Left ventricle myocardium superior (tissue), 1 donor: ENCODE measurements at places on chromosomes 7 and 10.
A peak's percentile ranks its signal among the peaks of the same experiment; 100 is the strongest.

- peak; percentile 39 for DNase-seq
These were observed 51.6 kb downstream of the PRLHR start for GRCh38 chr10:118543714-118544400.

- DNase-seq: no peak
These were observed 163.1 kb downstream of the LYZL1 start for GRCh38 chr10:29451946-29452345.

GRCh38 chr10:13302821-13303555, 3.1 kb upstream of the PHYH start:
- no peak for DNase-seq

- DNase-seq: no peak
These were observed 108.1 kb downstream of the GLRX3 start for GRCh38 chr10:130244031-130244927.

GRCh38 chr10:133134411-133135115, 25.5 kb upstream of the KNDC1 start:
- DNase-seq: peak; percentile 23

DNA sequence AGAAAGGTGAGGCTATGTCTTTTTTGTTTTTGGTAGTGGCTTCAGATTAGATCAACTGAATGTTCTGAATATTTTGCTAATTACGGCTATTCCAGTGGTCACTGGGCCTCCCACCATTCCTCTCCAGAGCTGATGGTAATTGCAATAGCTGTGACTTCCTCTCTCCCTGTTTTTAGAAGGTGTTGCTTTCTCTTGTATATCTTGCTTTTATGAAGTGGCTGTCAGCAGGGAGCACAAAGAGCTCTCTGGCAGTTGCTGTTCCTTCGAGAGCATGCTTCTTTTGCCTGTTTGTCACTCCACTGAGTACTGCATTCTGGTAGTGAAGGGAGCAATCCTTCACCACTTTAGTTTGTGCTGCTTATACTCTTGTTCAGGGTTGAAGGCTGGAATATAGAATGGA, 133.3 kb downstream of the EXOC4 start:
- no peak for DNase-seq

- DNase-seq: no peak
These were observed 172.8 kb upstream of the CDK1 start for GRCh38 chr10:60605476-60605875.

DNA sequence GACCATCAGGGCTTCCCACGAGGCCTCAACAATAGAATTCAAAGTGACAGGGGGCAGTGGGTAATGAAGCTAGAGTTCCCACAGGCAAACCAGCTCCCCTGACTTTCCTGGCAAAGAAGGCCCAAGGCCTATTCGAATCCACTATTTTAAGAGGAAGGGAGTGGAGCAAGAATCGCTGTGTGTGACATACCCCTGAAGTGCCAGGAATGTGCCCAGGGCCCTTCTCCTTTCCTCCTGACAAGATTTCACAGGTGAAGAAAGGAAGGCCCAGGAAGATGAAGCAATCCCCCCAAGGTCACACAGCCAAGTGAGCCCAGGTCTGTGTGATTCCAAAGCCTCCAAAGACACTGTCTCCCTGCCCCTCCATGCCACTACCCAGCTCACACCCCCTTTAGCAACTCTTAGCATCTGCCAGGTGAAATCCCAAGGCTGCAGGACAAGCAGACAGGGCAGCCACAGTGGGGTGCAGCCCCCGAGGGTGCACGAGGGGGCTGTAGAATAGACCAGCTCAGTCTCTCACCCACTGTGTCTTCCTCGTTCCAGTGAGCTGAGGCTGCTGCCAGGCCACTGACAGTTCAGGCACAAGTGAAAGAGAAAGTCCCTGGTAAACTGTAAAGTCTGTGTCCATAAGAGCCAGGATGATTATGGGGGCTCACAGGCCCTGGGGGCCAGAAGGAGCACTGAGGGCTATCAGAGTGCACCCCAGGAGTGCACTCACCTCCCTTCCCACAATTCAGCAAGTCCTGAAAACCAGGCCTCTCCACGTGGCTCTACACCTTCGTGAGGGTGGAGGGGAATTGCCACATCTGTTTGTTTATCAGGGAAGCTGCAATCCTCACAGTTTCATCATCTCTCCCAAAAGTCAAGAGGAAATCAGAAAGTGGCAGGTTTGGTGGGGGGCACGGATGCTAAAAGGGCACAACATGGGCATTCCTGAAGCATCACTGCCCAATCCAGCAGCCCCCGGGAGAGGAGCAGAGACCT, 70.8 kb upstream of the ZMIZ1 start:
- peak; percentile 12 for DNase-seq

- no peak for DNase-seq
These were observed 23.0 kb downstream of the ZFAND2A start for GRCh38 chr7:1136841-1137516.

DNA sequence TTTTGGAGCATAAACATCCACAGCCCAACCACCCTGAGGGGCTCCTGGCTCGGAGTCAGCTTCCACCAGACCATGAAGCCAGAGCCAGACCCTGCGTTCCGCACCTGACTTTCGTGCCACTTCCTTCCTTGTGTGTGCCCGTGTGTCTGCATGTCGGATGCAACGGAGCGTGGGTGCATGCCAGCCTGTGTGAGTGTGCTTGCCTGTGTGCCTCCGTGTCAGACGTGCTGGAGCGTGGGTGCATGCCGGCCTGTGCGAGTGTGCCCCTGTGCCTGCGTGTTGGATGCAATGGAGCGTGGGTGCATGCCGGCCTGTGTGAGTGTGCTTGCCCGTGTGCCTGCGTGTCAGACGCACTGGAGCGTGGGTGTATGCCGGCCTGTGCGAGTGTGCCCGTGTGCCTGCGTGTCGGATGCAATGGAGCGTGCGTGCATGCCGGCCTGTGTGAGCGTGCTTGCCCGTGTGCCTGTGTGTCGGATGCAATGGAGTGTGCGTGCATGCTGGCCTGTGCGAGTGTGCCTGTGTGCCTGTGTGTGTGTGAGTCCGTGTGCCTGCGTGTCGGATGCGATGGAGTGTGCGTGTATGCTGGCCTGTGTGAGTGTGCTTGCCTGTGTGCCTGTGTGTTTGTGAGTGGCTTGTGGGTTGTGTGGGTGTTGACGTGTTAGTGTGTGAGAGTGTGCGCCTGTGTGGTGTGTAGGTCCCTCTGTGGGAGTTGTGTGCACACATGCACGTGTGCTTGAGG, 28.1 kb upstream of the KNDC1 start:
- peak; percentile 24 for DNase-seq

GRCh38 chr10:113891476-113891875, 37.0 kb downstream of the NHLRC2 start:
- no peak for DNase-seq

DNA sequence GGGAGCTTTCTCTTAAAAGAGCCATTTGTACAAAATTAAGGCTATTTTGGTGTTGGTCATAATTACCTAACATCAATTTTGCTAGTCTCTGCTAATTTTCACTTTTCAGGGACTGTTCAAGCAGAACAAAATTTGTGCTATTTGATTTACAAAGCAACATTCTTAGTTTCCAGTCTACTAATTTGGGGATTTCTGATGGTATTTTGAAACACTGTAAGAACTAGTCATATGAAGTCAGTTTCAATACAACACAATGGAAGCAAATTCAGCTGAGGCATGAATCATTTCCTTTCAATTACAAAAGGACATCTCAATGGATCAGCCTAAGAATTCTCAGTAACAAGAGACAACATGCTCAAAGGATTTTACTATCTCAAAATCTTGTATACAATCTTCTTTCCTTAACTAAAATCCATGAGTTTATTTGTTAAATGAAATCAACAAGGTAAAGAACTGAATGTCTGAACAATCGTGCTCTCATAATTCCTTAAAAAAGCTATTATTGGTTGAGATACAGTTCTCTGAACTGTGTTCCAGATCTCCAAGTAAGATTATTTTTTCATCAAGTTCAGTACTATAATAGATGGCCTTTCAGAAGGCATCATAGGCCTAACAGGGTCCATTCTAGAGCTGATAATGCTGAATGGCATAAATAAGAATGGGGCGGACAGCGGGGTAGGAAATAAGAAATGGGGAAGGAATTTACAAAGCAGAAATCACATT, 144.6 kb downstream of the NRCAM start:
- no peak for DNase-seq

GRCh38 chr7:33918438-33919143, 13.3 kb downstream of the BMPER start:
- no peak for DNase-seq

- no peak for DNase-seq
These were observed 71.7 kb upstream of the ADAM12 start for GRCh38 chr10:126459878-126460481.
